HL-60 (cell line): ENCODE measurements at places on chromosomes 5 and 9.

- DNase-seq, result no peak
These were observed 7.6 kb upstream of the SLC30A5 start for GRCh38 chr5:69086206-69086605.

GRCh38 chr9:120940573-120940972 lies 14.0 kb upstream of the TRAF1 start:
- no peak for DNase-seq

DNA sequence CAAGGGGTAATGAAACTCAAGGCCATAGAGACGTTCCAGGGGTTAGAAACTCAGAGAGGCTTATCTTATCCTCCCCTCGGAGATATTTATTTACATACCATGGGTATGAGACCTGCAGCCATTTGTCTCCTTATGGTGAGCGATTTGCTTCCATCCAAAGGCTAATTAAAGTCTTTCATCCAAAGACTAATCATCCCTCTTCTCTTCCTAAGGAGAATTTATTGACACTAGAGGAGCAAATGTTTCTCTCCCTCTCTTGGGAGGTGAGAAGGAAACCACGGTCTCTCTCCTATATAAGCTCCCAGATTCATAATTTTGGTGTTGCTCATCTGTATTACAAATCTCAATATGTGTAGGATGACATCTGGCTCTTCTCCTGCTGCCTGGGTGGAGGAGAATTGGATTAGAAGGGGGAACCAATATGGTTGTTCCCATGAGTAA lies 31.0 kb upstream of the RPS23 start:
- DNase-seq, result no peak

GRCh38 chr5:172455511-172456061 lies 1.3 kb upstream of the SH3PXD2B start:
- no peak for DNase-seq

DNA sequence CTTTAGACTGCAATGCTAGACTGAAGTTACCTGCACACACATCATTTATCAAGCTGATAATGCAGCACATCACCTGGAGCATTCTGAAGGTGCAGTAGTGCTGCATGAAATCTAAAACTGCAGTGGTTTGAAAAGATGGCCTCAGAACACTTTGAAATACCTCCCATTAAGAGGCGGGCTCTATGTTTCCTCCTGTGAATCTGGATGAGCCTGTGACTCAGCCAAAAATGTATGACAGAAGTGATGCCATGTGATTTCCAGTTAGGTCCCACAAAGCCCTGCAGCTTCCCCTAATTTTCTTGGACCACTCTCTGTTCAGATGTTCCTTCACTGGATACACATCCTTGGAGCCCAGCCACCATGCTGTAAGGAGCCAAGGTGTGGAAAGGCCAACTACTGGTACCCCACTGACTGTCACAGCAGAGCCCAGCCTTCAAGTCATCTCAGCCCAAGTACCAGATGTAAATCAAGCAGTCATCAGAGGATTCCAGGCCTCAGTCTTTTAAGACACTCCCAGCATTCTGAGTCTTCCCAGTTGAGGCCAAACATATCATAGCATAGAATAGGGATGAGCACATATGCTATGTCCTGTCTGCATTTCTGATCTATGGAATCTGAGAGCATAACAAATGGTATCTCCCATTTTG lies 27.2 kb upstream of the DEPDC1B start:
- no peak for DNase-seq
